ENCODE measurements at places on chromosomes 6 and 20.

GRCh38 chr6:132458887-132459604 lies 53.9 kb downstream of the STX7 start:
- DNase-seq: no peak

- DNase-seq: no peak
Measured at GRCh38 chr6:151961809-151962208, 154.3 kb downstream of the ESR1 start.

GRCh38 chr20:47622118-47622665 lies 120.5 kb downstream of the NCOA3 start:
- DNase-seq: no peak

GRCh38 chr6:120122401-120122800 lies 772.8 kb upstream of the MAN1A1 start:
- DNase-seq: no peak

DNA sequence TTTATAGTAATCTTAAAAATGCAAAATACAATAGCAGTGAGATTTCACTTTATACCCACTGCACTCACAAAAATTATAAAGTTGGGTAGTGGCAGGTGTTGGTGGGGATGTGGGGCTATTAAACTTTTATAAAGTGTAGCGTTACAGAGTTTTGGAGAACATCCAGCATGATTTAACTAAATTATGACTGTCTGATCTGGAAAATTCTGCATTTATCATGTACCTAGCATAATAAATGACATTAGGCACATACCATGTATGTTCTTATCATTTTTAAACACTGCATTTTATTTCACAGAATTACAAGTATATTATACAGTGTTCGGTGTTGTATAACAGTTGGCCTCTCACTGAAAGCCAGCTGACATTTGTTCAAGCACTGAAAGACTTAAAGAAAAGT lies 169.9 kb downstream of the ADGB start:
- no peak for DNase-seq

- no peak for DNase-seq
Measured at GRCh38 chr6:165766457-165766856, 103.4 kb upstream of the PDE10A start.

DNA sequence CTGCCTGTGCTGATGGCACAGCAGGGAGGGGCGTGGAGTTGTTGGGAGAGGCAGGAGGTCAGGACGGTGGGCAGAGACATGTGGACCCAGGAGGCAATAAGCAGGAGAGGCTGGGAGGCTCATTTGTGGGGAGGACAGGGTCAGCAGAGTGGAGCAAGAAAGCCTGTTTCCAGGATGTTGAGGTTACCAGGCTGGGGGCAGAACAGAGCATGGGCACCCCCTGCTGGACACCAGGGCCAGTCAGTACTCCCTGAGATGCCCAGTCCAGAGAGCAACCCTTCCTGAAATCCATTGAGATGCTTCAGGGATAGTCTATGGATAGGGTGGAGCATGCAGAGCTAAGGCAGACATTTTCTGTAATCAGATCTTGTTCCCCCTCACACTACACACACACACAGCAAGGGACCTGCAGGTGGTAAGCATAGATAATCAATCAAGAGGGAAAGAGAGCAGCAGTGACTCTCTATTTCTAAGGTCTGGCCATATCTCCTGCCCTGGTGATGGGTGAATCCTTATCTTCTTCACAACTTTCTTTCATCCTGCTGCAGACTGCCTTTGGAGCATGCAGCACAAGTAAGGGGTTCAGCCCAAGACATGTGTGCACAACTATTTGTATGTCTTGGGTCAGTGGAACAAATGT lies 41.7 kb downstream of the MOCS1 start:
- no peak for DNase-seq

- no peak for DNase-seq
Measured at GRCh38 chr6:146345598-146345997, 198.0 kb upstream of the RAB32 start.
